Epithelial cell of proximal tubule (primary cell): ENCODE measurements at places on chromosomes 1 and 21. TPM values are rescaled to one million over a fixed set of nuclear protein-coding genes. Genes with fewer than 3 reads are reported as not detected.
A peak's percentile ranks its signal among the peaks of the same experiment; 100 is the strongest.

OLIG2 gene
- total RNA-seq, result not detected in 2 replicates

RBM11 gene
- 0.23 and 1.0 TPM in 2 replicates for total RNA-seq

KCNA2 gene
- total RNA-seq, result not detected in 2 replicates

CCDC27 gene
- not detected in 2 replicates for total RNA-seq

MFN2 gene
- total RNA-seq, result 53.6 and 63.2 TPM in 2 replicates

WNT3A gene
- total RNA-seq, result not detected in 2 replicates

GRCh38 chr1:210448297-210448892, 119.7 kb downstream of the HHAT start:
- no peak for DNase-seq

- DNase-seq, result no peak
Measured at GRCh38 chr21:44495611-44496563, 40.6 kb downstream of the LRRC3 start.

DNA sequence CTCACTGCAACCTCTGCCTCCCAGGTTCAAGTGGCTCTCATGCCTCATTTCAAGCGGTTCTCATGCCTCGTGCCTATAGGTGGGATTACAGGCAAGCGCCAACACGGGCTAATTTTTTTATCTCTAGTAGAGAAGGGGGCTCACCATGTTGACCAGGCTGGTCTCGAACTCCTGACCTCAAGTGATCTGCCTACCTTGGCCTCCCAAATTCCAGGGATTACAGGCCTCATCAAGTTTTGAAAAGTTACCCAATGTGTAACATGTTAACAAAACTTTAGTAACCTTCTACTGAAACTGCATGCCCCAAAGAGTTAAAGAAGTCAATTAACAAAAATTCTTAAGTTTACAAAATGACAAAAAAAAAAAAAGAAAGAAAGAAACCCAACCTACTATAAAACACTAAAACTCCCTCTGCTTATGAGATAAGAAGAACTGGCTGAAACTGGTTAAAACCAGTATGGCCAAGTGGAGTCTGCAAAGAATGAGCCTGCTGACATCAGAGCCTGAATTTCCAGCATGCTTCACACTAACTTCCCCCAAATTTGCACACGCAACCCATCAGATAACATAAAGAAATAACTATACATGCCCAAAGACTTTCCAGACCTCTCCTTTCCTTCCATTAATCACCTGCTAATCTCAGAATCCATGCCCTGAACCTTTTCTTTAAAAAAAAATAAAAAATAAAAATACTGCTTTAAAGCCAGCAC, 25.5 kb upstream of the PSMG1 start:
- DNase-seq, result no peak

- no peak for DNase-seq
Measured at GRCh38 chr1:31751822-31752241, 12.3 kb downstream of the ADGRB2 start.

DNA sequence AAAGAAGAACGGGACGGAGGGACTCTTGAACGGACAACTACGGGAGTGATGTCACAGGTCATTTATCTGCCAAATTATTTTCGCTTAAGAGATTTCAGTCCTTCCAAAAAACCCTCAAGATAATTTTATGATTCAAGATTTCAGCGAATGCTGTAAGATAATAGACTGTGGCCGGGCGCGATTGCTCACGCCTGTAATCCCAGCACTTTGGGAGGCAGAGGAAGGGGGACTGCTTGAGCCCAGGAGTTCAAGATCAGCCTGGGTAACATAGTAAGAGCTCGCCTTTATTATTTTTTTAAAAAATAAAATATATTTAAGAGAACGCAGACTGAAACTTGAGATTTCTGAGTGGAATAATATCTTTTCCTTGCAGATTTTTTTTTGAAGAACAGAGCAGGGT, 609 bp downstream of the RWDD2B start:
- no peak for DNase-seq

DNA sequence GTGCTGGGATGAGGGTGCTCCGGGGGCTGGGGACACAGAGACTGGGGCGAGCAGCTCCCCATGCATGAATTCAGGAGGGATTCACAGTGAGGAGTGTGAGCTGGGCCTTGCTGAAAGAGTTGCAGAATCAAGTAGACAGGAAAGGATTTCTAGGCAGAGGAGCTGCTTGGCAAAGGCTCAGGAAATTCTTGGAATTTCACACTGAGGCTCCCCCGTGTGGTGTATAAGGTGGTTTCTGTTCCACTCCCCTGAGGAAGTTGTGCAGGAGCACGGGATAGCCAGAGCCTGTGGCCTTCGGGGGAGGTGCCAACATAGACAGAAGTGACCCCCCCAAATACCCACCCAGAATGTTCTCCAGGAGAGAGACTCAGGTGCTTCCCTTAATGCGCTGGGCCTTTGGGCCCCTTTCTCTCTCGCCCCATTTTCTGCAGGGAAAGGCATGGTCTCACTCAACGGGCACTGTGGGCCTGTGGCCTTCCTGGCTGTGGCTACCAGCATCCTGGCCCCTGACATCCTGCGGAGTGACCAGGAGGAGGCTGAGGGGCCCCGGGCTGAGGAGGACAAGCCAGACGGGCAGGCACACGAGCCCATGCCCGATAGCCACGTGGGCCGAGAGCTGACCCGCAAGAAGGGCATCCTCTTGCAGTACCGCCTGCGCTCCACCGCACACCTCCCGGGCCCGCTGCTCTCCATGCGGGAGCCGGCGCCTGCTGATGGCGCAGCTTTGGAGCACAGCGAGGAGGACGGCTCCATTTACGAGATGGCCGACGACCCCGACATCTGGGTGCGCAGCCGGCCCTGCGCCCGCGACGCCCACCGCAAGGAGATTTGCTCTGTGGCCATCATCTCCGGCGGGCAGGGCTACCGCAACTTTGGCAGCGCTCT, 58.5 kb upstream of the ACTL8 start:
- peak; percentile 7 for DNase-seq

- DNase-seq, result no peak
Measured at GRCh38 chr1:173476665-173477285, 360 bp upstream of the PRDX6 start.

GRCh38 chr1:31591425-31592093, 15.2 kb downstream of the TINAGL1 start:
- peak; percentile 79 for DNase-seq

DNA sequence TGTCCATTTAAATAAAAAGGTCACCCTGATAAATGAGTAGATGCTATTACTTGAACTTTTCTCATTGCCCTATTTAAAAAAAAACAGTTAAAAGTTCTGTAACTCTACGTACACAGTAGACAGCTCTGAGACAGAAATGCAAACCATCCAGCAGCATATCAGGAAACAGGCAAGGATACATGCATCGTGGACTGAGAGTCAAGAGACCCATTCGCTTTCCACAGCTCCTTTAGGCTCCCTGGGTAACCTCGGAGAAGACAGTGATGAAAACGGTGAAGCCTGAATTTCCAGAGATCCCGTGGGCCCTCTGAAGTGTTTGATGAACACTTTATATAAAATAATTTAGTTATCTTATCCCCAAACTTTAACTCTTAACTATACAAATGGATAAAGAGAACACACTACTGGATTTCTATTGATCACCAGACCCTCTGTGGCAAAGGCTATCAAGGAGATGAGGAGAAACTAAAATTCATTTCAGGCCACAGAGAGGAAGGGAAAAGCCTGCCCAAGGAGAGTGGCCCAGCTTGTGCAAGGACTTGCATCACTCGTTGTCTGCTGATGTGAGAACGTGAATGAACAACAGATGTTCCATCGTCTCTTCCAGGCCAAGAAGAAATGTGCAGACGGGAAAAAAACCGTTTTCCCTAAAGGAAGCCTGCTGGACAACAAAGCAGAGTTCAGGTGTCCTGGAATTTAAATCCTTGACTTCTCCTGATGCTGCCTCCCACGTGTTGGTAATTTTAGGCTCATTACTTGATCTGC, 131.0 kb downstream of the TGFBR3 start:
- DNase-seq, result no peak

DNA sequence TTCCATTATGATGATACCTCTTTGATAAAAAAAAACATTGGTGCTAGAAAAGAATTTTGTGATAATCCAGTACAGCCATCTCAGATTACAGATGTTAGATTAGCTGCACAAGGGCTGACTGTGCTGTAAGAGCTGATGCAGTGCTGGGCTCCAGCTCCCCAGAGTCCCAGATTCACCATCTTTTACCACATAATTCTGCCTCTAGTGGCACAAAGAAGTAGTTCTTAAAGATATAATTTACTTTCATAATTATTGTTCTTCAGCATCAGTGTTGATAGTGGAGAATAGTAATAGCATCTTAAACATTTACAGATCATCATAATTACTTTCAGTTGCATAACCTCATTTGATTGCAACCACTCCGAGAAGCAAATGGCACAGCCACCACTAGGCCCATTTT, 262.1 kb downstream of the BRINP2 start:
- DNase-seq, result no peak

DNA sequence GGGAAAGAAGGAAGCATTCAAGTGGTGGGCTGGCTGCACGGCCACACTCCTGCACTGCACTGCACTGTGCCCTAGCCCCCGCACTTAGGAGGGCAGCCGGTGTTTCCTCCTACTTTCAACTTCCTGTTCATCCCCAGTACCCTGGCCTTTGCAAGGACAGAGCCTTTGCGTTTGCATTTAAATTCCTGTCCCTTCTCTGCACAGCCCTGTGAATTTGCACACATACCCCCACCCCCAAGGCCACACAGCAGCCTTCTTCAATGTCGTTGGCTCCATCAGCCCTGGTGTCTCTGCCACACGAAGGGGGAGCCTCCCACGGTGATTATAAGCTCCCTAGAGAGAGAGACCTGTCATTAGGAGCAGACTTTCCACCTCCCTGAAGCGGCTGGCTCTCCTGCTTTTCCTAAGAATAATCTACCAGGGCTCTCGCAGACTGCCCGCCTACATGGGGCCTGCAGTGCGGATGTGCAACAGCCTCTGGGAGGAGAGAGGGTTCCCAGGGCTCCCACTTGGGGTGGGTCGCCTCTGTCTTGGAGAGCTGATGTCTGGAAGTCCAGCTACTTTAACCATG, 13.2 kb upstream of the SLC45A3 start:
- DNase-seq, result no peak

- no peak for DNase-seq
Measured at GRCh38 chr1:192941722-192942411, 117.3 kb downstream of the UCHL5 start.

DNA sequence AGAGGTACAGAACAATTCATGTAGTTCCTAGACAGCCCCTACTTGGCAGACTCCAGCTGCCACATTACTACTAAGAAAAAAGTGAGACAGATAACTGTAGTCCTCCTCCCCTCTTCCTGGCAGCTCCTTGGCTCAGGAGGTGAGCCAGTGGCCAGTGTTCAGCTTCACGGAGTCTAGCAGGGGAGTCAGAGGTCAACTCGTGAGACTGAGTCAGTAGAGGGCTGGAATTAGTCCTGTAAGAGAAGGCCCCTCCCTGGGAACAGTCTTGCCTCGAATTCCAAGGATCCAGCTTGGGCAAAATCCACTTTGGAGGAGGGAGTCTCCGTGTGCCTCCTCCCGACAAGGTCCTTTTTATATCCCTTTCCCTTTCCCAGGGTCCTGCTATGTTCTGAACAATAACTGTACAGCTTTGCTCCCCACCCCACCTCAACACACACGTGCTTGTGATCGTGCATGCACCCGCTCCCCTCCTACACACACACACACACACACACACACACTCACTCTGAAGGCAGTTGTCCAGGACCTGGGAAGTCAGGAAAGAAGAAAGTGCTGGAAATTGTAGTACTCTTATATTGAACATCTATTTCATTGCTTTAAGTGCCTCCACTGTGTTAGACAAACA, 22.5 kb upstream of the SLC27A3 start:
- peak; percentile 98 for DNase-seq

GRCh38 chr1:245486775-245487470, 332.1 kb downstream of the KIF26B start:
- no peak for DNase-seq
